NCI-H2029 treated with DMSO at 0.1 percent for 48 hours (cell line): ENCODE measurements at places on chromosomes 3 and 15.

GRCh38 chr3:172082269-172082668, 42.9 kb downstream of the FNDC3B start:
- no peak for DNase-seq

DNA sequence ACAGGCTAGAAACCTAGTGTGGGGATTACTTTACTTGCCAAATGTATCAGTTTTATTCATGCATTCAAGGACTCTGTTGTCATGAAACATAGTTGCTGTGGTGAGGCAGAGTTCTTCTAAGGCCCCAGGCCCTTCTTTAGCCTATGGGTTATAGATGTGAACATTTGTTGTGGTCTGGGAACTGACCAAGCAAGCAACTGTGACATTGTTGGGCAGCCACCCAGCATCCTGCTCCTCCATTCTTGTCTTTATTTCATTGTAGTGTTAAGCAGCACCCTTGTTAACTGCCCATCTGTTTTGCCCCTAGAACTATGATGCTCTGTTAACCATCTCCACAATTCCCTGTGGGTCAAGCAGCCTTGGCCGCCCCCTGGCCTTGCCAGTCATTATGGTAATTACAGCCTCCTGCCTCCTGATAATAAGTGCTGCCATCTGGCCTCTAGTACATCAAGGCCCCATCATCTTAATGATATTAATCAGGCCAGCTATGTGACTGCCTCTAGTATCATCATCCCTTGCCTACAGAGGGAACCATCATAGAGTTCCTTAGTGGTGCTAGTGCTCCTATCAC, 12.2 kb upstream of the IFT57 start:
- DNase-seq: no peak

DNA sequence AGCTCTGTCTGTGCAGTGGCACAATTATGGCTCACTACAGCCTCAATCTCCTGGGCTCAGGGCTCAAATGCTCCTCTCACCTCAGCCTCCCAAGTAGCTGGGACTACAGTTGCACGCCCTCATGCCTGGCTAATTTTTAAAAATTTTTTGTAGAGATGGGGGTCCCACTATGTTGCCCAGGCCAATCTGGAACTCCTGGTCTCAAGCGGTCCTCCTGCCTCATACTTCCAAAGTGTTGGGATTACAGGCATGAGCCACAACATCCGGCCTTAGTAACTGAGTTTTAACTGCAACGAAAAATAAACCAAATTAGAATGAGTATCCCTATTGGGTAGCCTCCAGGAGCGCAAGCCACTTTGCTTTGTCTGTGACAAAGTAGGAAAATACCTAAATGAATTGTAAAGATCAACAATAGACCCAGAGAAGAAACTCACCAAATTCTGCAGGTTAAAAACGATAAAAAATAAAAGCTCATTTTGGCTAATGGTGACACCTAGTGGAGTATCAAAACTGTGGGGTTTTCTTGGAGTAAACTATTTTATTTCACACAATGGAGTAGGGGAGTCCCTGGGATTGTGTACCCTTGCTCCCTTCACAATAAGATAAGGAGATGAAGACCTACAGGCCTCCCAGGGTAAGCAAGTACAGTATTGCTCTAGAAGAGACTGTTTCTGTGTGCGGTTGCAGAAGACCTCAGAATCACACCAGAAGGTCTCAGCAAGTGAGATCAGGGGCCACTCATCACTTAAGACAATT, 21.0 kb upstream of the CA12 start:
- peak; percentile 3 for DNase-seq

DNA sequence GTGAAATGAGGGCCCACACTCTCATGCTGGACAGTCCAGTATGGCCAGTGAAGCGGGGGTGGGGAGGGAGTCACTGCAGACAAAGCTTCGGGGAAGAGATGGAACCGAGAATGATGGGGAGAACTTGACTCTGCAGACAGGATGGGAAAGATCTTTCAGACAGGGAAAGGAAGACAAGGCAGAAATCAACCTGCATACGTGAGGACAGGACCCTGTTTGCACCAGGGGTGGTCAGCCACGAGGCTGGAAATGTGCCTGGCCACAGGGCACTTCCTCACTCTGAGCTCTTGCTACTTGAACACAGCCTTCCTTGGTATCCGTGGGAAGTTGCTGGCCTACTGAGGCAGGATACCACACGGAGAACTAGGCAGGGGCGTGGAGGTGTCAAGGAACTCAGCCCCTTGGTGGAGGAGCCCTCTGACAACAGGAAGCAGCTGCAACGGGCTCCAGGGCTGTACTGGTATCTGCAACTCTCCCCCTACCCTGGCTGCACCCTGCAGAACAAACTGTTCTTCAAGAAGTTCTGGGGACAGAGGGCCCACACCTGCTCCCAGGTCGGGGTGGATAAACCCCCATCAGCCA, 9.3 kb upstream of the SRP14 start:
- DNase-seq: no peak

- no peak for DNase-seq
These were observed 884.7 kb downstream of the NAALADL2 start for GRCh38 chr3:175743733-175744400.

DNA sequence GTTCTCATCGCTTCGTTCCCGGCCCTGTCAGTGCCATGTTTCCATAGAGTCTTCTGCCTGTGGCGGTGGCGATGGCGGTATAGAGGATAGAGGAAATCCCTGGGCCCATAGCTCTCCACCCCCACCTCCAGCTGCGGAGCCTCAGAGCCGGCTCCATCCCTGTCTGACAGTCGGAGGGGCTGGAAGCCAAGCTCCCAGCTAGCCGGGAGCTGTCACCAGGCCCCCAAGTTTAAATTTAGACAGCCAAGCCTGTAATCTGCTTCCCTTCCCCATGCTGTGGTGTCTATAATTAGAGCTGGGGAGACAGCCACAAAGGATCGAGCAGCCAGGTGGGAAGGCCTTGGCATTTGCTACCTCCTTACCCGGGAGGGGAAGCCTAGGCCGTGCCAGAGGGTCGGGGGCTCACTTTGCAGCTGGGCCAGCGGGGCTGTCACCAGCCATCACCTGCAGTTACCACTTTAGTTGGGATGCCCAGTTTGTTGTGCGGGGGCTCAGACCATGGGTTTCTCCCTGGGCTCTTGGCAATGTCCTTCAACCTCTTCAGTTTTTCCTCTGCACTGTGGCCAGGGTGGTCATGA, 56.3 kb upstream of the SEC13 start:
- DNase-seq: no peak

DNA sequence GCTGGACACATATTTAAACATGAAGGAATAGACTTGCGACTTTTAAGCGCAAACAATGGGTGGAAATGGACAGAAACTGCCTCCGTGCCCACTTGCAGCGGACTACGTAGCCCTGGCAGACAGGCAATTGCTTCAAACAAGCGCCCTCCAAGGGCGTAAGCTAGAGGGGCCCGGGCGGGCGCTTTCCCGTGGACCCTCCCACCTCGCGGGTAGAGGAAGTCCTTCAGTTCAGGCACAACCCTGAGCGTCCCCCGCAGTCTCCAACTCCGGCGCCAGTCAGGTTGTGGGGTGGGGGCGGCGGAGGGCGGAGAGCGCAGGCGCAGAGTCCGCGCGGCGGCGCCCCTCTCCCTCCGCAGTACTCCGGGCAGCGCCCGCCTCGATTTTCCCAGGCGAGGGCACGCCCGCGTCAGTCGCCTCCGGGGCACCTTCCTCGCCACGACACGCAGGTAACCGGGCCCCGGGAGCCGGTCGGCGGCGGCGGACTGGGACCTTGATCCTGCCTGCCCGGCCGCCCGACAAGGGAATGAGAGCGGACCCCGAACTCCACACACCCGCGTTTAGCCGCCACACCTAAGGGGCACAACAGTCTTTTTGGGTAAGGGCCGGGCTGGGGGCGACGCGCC, at the start of gene SLC35G2:
Gene SLC35G2 (plus strand): TSS at position 358 of the 623 bp plus-strand sequence. CDS start 35,335 bp downstream, outside the sequence.
- no peak for DNase-seq

DNA sequence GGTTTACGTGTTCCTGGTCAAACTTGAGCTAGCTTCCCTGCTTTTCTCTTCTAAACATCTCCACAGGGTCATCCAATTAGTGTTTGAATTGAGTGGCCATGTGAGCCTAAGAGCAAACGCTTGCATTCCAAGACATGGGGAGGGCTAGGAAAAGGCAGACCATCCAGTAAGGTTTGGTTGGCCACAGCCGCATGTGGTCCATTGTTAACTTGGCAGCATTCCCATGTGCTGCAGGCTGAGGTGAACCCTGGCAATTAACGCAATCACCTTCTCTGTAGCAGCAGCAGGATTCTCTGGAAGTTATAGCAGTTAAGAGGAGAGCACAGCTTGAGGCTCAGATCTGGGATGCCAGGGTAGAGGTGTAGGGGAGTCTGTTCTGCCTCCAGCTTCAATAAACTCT, 502.2 kb upstream of the LMCD1 start:
- DNase-seq: no peak

- no peak for DNase-seq
These were observed 514.6 kb downstream of the NLGN1 start for GRCh38 chr3:173912126-173912525.

GRCh38 chr15:87752250-87752951, 504.1 kb downstream of the NTRK3 start:
- no peak for DNase-seq

DNA sequence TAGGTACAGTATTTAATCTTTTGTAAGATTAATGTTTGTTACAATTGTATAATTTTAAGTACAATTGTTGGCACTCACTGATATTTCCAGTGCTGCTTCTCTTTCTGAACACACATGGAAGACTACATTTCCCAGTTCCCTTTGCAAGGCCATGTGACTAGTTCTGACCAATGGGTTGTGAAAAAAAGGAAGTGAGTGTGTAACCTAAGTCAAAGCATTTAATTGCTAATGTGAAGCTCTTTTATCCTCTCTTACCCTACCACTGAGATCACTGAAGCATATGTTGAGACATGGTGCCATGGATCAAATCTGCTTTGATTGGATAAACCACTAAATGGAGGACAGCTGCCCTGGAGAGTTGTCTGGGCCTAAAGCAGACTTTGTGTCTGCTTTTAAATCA, 83.9 kb upstream of the PLXND1 start:
- peak; percentile 41 for DNase-seq

DNA sequence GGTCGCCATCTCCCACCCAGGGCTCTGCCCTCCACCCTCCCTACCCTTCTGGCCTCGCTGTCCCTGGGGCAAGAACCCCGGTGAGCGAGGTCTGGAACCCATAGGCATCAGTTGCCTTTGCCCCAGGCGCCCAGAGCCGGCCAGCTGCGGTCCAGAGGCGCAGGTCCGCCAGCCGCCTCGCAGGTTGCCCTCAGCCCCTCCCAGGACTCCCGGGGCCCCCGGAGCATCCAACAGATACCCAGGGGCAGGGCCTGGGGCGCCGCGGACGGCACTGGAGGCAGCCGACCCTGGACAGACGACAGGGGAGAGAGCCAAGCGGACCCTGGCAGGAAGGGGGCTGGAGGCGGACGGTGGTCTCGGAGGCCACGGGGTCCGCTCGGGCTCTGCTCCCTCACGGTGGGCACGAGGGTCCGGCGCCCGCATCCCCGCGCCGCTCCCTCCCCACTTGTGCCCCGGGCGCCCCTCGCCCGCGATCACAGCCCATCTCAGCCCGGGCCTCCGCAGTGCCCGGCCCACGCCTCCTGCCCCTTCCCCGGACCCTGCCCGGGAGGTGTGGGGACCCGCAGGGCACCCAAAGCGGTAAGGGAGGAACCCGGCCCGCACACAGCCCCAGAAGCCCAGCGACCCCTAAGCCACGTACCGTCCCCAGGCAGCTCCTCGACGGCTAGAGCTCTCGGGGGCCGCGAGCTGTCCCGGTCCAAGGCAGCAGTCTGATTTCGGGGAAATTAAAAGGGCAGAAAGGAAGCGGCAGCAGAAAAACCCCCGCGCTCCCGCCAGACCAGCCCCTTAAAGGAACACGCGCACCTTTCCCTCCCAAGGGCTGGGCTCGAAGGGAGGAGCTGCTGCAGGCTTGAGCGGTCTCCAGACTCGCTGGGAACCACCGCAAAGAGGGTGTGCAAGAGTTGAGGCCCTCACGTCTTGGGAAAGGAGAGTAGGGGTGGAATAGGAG, at the start of gene HAPLN3:
Gene HAPLN3 (minus strand): TSS at position 726 of the 949 bp plus-strand sequence. CDS start 8,246 bp downstream, outside the sequence.
- no peak for DNase-seq

DNA sequence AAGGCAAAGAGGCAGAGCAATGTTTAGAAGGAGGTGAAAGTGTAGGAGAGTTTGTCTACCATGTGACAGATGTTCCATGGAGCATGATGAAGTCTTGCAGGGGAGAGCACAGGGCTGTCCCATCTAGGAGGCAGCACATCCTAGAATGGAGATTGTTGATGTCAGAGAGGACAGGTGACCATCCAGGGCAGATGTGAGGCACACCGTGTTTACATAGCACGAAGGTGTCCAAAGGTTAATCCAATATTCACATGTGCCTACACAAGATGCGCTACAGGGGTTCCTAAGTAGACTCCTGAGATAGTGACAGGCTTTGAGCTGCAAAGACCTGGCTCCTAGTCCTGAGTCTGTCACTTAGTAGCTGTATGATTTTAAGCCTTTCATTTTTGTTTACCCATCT, 219.3 kb upstream of the SLCO3A1 start:
- no peak for DNase-seq

GRCh38 chr15:91279486-91279885, 179.4 kb downstream of the SV2B start:
- no peak for DNase-seq

- no peak for DNase-seq
These were observed 70.7 kb downstream of the SLC12A8 start for GRCh38 chr3:125141596-125142419.

GRCh38 chr3:38353151-38353550, 6.6 kb downstream of the XYLB start:
- DNase-seq: no peak

DNA sequence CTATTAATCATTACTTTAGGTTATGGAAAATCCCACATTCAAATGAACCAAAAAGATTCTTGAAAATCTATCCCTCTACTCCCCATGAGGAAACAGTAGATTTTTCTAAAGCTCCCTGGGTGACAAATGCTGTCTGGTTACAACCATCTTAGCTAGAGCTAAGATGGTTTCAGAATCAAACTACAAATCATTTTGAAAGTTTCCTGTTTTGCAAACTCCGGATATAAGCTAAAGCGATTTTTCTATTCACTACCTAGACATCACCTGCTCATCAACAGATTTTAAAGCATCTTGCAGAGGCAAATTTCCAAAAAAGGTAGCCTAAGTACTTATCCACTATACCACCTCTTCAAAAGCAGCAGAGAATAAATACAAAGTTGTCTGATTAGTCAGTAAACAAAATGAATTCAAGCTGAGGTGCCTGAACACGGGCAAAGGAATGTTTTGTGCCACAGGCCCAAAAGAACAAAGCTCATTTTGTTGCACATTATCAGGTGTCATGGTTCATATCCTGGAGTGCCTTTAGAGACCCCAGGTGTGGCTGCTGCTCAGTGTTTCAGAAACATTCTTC, 204.9 kb downstream of the TNIK start:
- no peak for DNase-seq

- no peak for DNase-seq
These were observed 28.3 kb downstream of the LMCD1 start for GRCh38 chr3:8529738-8530525.

DNA sequence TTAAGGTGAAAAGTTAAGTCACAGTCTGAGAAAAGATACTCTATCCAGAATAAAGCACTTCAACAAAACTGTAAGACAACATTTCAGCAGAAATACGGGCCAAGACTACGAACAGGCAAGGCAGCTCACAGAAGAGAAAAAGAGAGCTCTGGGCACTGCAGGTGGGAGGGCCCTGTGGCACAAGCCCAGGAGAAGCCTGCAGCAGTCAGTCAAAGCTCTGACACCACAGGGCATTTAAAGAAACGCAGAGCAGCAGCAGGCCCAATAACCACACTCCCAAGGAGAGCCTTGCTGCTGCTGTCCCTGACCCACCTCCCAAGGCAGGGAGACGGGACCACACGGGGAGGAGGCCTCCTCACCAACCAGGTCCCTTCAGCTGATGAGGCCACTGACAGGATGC, 19.2 kb downstream of the CHSY1 start:
- no peak for DNase-seq

- DNase-seq: peak; percentile 75
These were observed 58.4 kb downstream of the MAP6D1 start for GRCh38 chr3:183766745-183767606.
